ENCODE measurements at places on chromosomes 2 and 18.

DNA sequence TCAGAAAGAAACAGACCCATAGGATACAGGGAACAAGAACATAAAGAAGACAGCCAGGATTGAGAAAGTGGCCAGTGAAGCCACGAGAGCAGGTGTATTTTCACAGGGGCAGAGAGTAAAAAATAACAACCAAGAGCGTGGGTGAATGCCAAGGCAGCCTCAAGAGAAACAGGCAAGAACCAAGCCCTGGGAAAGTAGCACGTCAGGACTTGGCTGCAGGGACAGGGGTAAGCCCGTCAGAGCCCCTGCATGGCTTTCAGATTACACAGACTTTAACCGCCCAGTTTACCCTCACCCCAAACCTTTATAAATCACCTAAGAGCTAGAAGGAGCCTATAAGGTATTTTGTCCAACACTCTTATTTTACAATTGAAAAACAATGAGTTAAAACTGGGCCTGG lies 43.7 kb downstream of the ARL4C start:
- DNase-seq: no peak

GRCh38 chr2:126963390-126963789 lies 64.7 kb downstream of the TEX51 start:
- no peak for DNase-seq

DNA sequence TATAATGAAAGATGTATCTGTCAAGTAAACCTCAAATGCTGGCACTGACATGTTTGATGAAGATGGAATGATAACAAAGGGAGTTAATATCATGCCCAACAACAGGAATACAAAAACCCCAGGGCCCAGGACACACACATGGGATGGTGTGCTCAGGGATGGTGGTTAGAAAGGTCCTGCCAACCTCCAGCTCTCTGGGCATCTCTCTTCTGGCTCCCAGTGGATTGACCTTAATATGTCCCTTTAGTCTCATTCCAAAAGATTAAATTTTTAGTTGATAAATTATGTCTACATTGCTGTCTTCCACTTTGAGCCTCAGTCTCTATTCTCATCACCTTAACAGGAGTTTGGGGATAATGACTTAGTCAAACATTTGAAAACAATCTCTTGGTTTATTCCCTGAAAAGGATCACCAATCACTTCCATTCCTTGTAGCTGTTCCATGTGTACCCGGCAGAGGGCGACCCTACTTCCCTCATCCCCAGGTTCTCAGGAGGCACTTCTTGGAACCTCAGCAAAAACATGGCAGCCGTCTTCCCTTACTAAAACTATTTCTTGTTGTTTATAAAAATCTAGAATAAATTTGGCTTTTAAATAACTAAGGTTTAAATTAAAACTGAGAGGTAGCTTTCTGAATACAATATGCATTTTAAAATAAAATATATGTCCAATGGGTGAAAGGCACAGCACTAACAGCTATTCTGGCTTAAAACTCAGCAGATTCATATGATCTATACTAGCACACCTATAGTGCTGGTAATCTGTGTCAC lies 29.6 kb downstream of the MCEE start:
- DNase-seq: peak; percentile 65

DNA sequence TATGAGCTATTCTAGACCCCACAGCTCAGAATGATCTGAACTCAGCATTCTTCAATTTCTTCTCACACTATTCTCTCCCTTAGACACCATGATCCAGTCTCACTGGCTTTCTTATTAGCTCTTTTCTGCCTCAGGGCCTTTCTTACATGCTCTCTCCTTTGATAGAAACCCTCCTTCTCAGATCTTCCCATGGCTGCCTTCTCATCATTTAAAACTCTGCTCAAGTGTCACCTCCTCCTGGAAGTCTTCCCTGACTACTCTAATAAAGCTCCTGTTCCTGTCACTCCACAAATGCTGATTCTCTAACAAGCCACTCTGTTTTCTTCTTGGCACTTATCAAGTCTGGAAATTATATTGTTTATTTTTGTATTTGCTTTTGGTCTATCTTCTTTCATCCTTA lies 131.1 kb downstream of the HNMT start:
- DNase-seq: no peak

DNA sequence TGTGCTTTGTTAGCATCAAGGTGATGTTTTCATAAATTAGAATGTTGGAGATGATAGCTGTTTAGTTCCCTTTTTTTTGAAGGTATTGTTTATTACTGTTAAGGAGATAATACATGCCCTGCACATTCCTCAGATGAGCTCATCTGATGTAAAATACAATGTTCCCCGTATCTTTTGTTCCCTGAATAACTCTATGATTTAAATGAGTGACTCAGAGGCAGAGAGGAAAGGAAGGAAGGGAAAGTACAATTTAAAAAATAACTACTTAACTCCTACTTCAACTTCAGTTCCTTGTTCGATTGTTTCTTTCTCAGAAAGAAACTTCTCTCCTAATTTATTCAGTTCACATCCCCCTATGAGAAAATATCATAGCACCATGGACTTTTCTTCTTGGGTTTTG lies 208.7 kb downstream of the KCNE4 start:
- DNase-seq: no peak

- no peak for DNase-seq
These were observed 25.3 kb upstream of the BCL2L11 start for GRCh38 chr2:111095434-111095833.

- no peak for DNase-seq
These were observed 3.0 kb downstream of the ABHD3 start for GRCh38 chr18:21701621-21702020.

DNA sequence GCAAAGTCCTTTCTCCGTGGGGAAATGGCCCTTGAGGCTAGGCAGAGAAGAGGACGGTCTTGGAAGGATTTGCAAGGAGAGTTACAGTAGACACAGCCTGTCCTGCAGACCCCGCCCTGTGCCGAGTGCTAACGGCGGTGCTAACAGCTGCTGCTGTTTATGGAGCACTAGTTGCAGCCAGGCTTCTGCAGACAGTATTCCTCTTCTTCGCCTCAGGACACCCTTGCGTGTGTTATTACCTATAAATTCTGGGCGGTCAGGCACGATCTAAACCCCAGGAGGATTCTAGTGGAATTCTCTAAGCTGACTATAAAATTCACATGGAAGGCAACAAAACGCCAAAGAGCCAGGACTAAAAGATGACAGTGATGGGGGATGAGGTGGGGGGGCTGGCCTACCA lies 139.8 kb downstream of the GLI2 start:
- no peak for DNase-seq

DNA sequence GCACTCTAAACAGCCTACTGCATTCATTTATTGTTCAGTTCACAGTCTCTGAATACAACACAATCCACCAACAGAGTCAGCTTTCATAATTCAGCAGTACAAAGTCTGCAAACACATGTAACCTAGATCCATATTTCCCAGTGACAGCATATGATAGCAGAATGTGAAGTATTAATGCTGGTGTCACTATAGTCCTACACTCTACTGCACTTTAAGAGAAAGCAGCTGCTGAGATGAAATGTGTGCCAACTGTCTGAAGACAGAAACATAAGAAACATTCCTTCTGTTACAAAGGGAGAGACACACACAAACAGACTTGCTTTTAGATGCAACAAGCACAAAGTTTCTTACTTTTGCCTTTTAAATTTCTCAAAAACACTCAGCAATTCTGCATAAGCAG lies 441.8 kb downstream of the ZEB2 start:
- DNase-seq: no peak

DNA sequence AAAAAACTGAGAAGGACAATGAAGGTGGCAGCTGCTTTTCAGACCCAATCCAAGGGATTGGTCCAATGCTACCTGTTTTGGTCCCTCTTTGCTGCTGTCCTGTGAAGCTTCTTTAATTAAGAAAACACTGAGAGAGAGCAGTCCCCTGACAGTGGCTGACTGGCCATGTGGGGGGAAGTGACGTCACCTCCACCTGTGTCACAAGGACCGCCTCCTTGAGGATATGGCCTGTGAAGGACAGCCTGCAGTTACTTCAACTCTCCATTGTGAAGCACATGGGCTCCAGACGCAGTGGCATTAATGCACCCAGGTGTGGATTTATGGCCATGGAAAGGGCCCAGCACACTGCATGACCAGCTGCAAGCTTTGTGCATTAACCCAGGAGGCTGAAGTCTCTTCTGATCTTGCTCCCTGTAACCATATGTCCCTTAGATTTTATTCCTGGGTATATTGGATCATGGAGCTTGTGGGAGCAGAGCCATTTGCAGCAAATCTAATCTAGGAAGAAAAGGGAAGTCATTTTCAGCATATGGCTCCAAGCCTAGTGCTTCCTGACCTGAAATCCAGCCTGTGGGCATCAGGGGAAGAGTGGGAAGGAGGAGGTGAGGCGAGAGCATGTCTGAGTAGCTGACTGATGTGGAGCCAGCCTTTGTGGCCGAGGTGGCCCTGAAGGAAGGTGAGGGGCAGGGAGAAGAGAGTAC lies 32.2 kb downstream of the KIF5C start:
- DNase-seq: no peak

GRCh38 chr2:189791338-189792042 lies 7.2 kb downstream of the PMS1 start:
- no peak for DNase-seq

- DNase-seq: no peak
These were observed 9.0 kb downstream of the PMAIP1 start for GRCh38 chr18:59908799-59909198.

- DNase-seq: no peak
These were observed 1534.4 kb downstream of the LRP1B start for GRCh38 chr2:140596447-140596846.

- DNase-seq: no peak
These were observed 129.2 kb downstream of the ALPK2 start for GRCh38 chr18:58499527-58500221.

- no peak for DNase-seq
These were observed 9.0 kb upstream of the SLC1A4 start for GRCh38 chr2:64980183-64980582.

DNA sequence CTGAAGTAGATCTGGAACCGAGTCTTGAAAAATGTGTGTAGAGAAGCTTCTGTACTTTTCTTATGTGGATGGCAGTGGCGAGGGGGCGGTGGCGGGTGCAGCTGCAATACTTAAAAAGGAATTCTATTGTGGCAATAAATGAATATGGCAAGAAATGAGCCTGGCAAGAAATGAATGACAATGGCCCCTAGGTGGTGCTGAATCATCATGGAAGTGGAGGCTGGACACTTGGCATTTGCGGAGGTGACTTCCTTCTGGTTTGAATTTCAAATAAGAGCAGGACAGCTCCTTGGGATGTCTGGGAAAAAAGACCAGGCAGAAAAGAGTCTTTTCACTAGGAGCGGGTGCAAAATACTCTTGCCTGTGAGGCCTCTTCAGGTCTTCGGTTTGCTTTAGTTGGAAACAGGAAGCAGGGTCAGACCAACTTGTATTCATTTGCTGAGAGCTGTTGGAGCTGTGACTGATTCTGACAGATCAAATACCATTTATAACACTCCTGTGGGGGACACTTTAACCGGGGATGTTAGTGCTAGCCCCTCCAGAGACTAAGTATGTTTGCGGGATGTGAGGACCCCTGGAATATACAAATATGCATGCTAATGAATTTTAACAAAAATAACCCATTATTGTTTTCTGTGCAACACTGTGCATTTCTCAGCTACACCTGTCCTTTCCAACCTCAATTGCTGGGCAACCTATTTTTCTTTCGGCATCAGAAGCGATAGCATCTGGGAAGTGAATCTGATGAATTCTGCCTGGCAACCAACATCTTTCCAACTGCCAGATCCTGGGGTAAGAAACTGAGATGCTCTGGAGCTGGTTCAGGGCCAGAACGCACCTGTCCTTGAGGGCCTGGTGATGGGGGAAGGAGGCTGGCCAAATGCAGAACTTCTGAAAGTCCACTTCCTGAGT lies 35.4 kb downstream of the FASTKD2 start:
- DNase-seq: peak; percentile 71

DNA sequence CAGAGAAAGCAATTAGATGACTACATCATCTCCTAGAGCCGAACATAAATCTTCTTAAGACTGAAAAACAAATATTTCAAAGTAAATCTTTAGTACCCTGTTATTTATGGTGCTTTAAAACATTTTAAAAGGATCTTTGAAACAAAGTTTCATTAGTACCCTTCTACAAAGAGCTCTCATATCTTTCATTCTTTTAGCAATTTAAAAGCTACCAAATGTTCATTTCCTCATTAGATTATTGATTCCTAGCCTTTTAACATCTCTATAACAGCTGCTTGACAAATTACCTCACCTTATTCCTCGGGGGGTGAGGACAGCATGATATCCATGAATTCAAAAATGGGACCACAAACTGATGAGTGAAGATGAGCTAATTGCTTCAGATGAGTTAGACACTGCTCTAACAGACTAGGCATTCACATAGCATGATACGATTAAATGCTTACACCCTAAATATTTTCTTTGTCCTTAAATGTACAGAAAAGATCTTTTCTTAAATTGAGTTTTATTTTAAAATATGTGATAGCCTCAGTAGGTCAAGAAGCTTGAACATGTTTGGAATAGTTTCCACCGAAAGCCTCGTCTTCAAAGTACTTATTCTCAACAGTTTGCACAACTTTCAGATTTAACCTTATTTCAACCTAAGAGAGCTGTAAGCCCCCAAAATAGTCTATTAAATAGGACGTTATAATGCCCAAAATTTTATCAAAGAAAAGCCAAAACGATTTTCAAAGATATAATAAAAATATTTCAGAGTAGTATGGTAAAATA lies 2.1 kb downstream of the ATAD2B start:
- no peak for DNase-seq

DNA sequence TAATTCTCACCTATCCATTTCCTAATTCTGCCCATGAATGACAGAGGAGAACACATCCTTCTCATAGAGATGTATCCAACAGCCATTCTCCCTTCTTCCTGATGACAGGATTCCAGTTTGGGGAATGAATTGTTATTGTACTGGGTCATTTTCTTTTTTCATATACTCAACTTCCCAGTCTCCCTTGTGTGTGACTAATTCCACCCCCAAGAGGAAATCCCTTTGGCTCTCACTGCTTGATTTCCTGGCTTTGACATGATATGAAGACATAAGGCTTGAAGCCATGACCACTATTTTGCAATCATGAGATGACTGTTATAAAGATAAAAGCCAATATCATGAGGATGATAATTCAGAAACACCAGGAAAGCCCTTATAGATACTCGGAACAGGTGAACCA lies 384.7 kb upstream of the ACVR2A start:
- DNase-seq: no peak

GRCh38 chr18:79531386-79531785 lies 135.7 kb downstream of the NFATC1 start:
- peak; percentile 40 for DNase-seq

All from sciatic nerve (tissue), 2 donors.